ENCODE measurements at places on chromosomes 4 and X.

DNA sequence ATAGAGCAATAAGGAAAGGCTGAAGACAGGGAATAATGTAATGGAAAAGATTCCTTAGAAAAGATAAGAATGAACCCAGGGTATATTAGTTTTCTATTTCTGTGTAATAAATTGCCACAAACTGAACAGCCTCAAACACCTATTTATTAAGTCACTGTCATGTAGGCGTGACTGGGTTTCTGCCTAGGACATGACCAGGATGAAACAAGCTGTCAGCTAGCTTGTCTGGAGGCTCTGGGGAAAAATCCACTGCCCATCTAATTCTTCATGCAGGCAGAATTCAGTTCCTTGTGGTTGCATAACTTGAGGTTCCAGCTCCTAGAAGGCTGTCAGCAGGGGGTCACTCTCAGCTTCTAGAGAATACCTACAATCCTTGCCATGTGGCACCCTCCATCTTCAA lies 277.7 kb downstream of the TMA16 start:
- no peak for DNase-seq

DNA sequence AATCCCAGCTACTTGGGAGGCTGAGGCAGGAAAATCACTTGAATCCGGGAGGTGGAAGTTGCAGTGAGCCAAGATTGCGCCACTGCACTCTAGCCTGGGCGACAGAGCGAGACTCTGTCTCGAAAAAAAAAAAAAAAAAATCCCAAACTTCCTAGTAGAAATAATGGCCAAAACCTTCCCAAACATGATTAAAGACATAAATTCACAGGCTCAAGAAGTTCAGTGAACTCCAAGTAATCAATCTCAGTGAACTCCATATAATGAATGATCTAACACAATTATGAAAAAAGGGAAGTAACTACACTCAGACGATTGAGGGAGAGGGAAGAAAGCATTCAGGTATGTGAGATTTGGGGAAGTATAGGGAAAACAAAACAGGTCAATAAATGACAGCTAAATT lies 6.5 kb downstream of the FUNDC1 start:
- DNase-seq, result no peak

DNA sequence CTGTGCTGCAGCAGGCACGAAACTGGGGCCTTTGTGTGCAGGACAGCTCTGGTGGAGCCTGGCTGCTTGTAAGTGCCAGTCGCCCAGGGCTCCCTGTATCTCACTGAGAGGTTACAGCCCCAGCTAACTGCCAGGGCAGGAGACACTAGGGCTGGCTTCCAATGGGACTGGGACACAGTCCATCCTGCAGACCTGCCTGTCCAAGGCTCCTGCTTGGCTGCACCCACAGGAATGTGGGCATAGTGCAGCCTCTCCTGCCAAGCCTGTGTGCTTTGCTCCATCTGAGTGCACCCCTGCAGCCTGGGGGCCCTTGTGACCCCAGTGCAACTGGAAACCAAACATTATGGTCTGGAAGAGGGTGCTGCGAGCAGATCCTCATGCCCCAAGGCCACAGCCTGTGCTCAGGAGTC lies 144.0 kb downstream of the ADAM29 start:
- no peak for DNase-seq

DNA sequence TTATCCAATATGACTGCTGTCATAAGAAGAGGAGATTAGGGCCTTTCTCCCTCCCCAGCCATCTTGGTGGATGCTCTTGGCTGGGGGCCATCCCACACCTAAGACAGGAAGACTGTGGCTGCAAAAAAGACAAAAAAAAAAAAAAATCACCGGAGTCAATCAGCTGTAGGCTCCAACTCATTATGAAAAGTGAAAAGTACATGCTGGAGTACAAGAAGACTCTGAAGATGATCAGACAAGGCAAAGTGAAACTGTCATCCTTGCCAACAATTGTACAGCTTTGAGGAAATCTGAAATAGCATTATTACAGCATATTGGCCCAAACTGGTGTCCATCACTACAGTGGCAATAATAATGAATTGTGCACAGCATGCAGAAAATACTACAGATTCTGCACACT lies 5.2 kb downstream of the EGFL6 start:
- no peak for DNase-seq

DNA sequence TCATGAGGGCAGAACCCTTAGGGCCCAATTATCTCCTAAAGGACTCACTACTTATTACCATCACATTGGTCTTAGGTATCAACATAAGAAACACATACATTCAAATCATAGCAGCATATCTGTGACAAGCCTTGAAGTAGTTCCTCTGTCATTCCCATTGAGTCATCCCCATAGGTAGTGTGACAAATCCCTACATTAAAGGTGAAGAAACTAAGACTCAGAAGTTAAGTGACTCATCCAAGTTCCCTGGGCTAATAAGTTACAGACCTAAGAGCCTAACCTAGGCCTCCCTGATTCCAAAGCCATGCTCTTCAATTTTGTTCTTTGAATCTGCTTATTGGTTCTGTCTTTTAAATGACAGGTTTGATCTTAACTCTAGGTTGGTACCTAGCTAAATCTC lies 58.2 kb downstream of the CD38 start:
- DNase-seq, result no peak

DNA sequence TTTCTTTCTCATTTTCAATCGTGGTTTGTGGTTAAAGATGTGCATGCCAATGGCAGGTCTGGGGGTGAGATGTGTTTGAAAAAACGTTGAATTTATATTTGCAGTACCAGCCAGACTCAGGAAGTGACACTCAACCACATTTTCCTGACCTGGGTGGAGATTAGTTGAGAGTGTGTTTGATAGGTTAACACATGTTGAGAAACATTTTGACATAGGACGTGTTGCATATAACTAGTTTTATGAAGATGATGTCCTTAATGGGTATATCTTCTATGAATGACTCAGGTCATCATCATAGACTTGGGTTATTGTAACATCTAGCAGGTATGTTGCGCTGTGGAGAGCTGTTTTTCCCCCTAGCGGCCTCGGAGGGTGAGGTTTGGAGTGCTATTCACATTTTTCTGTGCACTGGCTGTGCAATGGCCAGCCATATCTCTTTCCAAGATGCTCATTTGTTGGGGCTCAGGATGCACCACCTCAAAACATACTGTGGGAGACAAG lies 21.7 kb upstream of the CD38 start:
- DNase-seq, result no peak

GRCh38 chrX:24025741-24026403 lies 1.1 kb downstream of the KLHL15 start:
- DNase-seq, result peak; percentile 48

DNA sequence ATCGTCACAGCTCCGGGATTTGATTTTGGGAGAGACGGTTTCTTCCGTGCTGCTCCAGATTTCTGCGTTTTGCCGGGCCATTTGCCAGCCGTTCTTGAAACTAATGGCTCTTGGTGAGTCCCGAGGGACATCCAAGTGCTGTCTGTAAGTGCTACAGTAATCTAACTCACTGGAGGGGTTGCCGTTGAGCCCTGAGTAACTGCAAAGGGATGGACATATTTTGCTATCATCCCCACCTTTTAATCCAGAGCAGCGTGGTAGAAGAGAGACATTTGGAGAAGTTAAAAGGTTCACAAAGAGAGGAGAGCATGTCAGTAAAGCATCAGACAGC lies 88.9 kb upstream of the PDLIM3 start:
- no peak for DNase-seq

- peak; percentile 72 for DNase-seq
Measured at GRCh38 chr4:128768373-128768996, 41.0 kb upstream of the JADE1 start.

GRCh38 chr4:102268355-102268754 lies 76.9 kb downstream of the SLC39A8 start:
- no peak for DNase-seq

DNA sequence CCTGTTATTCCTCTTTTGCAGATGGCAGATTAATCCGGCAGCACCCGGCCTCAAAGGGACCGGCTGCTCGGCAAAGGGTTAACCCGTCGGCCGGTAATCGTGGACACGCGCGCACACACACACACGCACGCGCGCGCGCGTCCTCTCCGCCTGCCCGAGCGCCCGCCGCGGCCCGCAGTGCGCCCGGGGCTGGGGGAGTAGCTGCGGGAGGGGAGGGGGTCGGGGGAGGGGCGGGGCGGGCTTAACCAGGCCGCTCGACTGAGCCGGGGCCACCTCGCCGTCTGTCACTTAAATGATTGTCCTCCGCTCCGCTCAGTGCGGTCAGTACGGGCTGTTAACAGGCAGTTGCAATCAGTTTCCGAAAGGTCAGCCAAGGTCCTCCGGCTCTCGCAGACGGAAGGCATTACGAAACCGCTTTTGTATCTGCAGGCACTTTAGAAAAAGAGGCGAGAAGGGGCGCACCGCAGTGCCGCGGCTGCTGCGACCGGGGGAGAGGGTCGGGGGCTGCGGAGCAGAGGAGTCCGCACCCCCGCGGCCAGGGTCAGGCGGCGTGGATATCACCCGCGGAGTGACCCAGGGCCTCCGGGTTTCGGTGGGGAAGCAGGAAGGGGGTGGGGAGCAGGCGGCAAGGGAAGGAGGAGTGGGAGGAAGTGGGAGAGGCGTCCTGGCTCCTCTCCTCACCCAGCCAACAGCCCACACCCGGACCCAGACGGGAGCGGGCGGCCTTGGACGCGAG lies 57.3 kb upstream of the BCOR start:
- peak; percentile 77 for DNase-seq

DNA sequence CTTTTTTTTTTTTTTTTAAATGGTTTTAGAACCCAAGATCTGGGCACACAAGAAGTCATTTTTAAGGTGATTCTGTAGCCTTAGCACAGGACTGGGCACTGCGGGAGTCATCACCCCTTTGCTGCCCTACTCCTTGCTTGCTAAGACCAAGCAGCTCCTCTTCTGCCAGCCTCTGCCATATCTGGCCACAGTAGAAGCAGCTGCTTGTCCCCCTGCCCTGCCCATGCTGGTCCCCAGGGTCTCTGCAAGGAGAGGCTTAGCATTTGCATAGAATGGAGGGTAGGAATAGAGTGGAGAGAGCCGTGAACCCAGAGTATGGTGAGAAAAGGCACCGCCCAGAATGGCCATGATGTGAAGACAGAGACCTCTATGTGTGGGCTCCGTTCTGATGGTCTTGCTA lies 109.3 kb downstream of the ADRA2C start:
- no peak for DNase-seq

- peak; percentile 43 for DNase-seq
Measured at GRCh38 chr4:143348233-143349077, 11.8 kb downstream of the GAB1 start.

- peak; percentile 79 for DNase-seq
Measured at GRCh38 chr4:81844717-81845116, 373.0 kb upstream of the RASGEF1B start.

- DNase-seq, result no peak
Measured at GRCh38 chrX:110081740-110082139, 78.8 kb downstream of the TMEM164 start.
